Liver (tissue), 10 donors: ENCODE measurements at places on chromosomes 7 and 10. TPM values are rescaled to one million over a fixed set of nuclear protein-coding genes. Genes with fewer than 3 reads are reported as not detected.

The STEAP1B gene
- total RNA-seq: 0.08 TPM

The AQP1 gene
- total RNA-seq: 76.3 TPM

The TRIP6 gene
- total RNA-seq: 14.6 TPM

The WEE2 gene
- total RNA-seq: not detected

DNA sequence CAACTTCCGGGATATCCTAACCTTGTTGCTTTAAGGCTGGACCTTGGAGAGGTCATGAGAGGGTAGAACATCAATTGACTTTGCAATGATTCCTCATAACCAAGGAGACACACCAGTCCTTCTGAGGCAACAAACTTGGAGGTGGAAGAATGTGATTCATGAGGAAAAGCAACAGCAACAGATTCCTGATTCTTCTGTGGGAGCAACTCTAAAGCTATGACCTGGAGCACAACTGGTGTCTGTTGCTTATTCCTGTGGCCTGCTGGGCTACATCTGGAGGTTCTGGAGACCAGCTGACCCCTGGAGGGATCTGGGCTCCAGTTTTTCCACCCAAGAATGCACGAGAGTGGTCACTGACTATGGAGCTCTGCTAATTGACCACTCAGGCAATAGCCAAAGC, 116.6 kb downstream of the CREB5 start:
- no peak for DNase-seq

GRCh38 chr7:51082096-51082840, 234.3 kb downstream of the COBL start:
- no peak for DNase-seq
